Spleen (tissue), 13 donors: ENCODE measurements at places on chromosomes 11 and 22.

DNA sequence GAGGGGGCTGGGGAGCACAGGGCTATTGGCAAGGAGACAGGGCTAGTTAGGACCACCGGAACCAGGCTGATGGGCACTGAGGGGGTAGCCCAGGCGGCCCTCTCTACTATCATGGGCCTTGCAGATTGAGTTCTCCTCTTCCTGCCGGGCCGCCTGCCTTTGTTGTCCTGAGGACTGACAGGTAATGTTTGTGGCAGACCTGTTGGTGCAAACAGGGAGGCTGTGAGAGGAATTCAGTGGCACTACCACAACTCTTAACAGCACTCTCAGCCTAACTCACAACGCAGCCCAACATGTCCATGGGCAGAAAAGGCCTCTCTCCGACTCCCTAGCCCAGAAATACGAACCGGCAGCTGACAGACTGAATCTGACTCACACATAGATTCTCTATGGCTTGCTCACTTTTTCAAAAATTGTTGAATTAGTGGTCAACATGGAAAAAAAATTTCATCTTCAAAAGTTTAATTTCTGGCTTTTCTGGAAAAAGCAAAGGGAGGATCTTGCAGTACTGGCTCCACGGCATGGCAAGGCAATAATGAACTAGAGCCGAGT, 11.4 kb downstream of the KCNJ5 start:
- no peak for DNase-seq

- DNase-seq, result no peak
Measured at GRCh38 chr11:39960206-39960605, 1499.2 kb downstream of the LRRC4C start.

DNA sequence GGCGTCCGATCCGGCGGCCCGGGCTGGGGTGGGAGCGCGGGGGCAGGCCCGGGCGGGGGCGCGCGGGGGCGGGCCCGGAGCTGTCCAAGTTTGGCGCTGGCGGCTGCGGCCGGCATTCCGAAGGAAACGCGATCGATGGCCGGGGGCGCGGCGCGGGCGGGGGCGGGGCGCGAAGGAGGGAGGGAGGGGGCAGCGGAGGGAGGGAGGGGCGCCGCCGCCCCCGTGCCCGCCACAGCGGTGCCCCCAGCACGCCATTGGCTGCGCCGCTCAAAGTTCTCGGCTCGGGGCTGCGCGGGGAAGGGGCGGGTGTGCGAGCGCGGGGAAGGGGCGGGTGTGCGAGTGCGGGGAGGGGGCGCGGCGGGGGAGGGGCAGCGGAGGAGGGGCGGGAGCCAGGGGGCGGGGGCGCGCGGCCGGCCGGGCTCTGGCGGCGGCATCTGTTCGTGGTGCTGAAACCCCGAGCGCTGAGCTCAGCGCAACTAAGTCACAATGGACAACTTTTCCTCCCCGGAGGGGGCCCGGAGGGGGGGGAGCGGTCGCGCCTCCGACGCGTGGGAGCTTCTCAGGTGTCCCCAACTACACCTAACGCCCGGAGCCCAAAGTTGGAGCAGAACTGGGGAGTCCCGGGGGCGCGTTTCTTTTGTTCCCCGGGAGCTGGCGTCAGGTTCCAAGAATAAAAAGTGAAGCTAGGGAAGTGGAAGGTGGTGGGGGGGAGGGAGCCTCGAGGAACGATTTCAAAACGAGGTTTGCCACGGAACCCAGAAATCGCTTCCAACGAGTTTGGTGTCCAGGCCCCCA, 2.2 kb downstream of the PHF21B start:
- DNase-seq, result no peak

DNA sequence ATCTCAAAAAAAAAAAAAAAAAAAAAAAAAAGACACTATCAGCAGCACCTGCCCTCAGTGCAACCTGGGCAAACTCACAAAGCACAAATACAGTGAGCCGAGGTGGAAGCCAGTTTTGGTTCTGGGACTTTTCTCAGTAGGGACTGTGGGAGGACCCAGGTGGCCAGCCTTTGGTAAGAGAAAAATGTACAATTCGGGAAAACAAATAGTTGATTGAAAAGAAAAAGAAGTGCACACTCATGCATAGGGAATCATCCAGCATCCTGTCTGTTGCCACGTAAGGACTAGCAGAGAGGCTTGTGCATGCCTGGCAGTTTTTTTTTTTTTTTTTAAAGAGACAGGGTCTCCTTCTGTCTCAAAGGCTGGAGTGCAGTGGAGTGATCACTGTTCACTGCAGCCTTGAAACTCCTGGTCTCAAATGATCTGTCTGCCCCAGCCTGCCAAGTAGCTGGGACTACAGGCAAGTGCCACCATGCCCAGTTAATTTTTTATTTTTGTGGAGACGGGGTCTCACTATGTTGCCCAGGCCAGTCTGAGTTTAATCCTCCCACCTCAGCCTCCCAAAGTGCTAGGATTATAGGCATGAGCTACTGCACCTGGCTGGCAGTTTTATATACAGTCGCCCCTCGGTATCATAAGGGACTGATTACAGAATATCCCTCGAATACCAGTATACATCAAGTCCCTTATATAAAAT, 36.7 kb downstream of the TPST2 start:
- DNase-seq, result no peak

DNA sequence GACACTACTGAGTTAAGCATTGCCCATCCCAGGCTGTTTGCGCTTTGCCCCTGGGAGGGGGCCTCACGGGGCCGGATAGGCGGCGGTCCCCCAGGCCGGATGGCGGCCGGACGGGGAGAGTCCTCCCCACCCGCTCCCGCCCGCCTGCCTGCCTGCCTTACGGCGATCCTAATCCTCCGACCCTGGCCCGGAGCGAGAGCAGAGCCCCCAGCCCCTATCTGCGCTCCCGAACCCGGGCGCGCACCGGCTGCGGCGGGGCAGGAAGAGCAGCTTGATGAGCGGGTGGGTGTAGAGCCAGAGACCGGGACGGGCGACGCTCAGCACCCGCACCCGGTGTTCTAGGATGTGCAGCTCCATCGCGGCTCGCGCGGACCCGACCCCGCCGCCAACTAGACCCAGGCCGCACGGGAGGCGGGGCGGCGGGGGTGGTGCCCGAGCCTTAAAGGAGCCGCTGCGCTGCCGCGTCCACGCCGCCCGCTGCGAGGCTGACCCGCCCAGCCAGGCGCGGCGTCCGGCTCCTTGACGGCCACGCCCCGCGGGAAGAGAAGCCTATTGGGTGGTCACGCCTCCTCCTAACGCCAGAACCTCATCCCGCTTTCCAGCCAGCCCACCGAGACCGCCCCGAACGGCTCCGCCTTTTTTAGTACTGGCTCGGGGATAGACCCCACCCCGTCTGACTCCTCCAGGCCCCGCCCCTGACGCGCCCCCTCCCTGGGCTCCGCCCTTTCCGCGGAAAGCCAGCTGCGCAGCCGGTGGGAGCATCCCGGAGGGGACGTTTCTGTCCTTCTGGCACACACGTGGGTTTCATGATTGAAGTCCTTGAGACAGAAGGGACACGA, at the start of gene CASTOR1:
CASTOR1 (minus strand) TSS at position 365 of the 839 bp plus-strand sequence; CDS start at position 357, 8 bp downstream.
- peak; percentile 98 for DNase-seq

DNA sequence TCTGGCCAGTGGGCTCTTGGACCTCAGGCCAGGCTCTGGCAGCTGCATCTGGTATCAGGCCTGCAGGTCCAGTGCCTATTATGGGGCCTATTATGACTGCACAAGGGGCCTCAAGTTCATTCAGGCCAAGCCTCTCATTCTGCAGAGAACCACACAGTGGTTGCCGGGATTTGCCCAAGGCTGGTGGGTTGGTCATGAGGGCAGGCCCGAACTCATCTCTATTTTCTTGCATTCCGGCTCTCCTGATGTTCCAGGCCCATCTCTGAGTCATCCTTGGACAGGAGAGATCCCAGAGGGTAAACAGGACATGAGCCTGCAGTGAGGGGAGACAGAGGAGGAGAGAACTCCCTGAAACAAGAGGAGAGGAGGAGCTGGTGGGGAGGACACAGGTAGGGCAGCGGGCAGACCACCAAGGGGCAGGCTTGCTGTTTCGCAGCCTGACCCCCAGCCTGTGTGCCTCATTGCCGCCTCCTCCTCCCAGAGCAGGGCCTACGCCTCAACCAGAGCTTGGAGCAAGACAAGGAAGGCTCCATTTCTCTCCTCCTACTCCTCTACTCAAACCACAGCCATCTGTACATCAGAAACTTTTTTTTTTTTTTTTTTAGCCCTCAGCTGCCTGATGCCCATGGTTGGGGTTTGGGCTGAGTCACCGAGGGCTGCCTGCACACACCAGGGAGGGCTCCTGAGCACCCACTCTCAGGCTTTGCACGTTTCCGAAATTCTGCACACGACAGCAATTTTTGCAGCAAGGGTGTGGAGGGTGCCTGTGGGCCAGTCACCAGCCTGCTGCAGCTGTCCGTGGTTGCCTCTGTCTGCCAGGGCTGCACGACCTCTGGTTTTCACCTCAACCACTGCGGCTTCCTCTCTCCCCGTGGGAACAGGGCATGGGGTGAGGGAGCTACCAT, 12.7 kb upstream of the TREH start:
- DNase-seq, result peak; percentile 80

- no peak for DNase-seq
Measured at GRCh38 chr11:108933630-108934029, 268.8 kb downstream of the DDX10 start.

DNA sequence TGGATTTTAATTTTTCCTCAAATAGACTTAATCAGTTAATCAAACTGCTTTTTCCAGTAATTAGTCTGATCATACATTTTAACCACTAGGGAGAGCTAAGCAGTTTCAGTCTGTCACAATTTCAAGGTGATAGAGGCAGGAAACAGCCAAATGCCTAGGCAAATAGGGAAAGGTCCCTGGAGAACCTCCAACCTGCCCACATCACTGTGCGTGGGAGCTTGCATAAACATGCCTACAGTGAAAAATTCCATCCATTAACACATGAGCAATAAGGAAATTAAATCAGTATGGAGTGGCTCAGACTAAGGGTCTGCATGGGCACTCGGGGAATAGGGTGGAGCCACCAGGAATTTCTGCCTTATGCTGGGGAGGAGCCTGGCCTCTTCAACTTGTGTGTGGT, 74.6 kb downstream of the AASDHPPT start:
- DNase-seq, result no peak

DNA sequence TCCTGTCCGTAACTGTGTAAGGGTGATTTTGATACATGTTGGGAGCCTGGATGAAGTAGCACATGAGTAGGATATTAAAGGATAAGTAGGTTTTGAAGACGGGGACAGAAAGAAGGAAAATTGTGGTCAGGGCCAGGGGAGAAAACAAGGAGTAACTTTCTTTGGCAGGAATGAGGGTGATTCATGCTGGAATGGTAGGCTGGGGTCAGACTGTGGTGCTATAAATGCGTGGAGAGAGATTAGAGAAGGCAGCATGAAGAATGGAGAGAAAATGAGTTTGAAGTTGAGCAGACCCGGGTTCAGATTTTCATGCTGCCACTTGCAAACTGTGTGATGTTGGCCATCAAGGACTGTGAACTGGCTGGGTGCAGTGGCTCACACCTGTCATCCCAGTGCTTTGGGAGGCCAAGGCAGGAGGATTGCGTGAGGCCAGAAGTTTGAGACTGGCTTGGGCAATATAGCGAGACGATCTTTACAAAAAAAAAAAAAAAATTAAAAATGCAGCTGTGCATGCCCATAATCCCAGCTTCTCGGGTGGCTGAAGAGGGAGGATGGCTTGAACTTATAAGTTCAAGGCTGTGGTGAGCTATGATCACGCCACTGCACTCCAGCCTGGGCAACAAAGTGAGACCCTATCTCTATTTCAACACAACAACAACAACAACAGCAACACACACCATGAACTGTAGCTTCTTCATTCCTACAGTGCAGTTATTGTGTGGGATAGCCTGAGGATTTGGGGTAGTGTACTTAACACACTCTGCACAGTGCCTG, 22.3 kb downstream of the ZBTB16 start:
- DNase-seq, result no peak

GRCh38 chr11:86136538-86136937, 67.7 kb upstream of the PICALM start:
- no peak for DNase-seq
